Articular chondrocyte of knee joint (primary cell): ENCODE measurements at places on chromosomes 5 and 9. TPM values are rescaled to one million over a fixed set of nuclear protein-coding genes. Genes with fewer than 3 reads are reported as not detected.

SLC36A2 gene
- not detected in 2 replicates for total RNA-seq

BHMT2 gene
- total RNA-seq = 14.9 TPM in 2 replicates

DMRT2 gene
- total RNA-seq = not detected in 2 replicates

C9 gene
- total RNA-seq = 0.13 and 0.54 TPM in 2 replicates

ACOT12 gene
- total RNA-seq = not detected in 2 replicates

C9orf43 gene
- 0.43 and 0.52 TPM in 2 replicates for total RNA-seq

TAL2 gene
- 0.32 TPM in 1 of 2 replicates, not detected in the other for total RNA-seq

ACSL6 gene
- total RNA-seq = 0.32 TPM in 1 of 2 replicates, not detected in the other

CDH9 gene
- total RNA-seq = not detected in 2 replicates

HMGXB3 gene
- 32.0 and 38.5 TPM in 2 replicates for total RNA-seq

SPINK6 gene
- not detected in 2 replicates for total RNA-seq

CAMK2A gene
- total RNA-seq = 0.78 and 0.86 TPM in 2 replicates

MEGF10 gene
- total RNA-seq = 0.78 and 4.5 TPM in 2 replicates

GNE gene
- total RNA-seq = 18.4 and 22.6 TPM in 2 replicates

C7 gene
- not detected in 2 replicates for total RNA-seq

SOX30 gene
- under 0.01 TPM in 1 of 2 replicates, not detected in the other for total RNA-seq

IFNB1 gene
- not detected in 2 replicates for total RNA-seq

PCDHB11 gene
- 1.4 and 1.7 TPM in 2 replicates for total RNA-seq

OBP2B gene
- total RNA-seq = not detected in 2 replicates

FBP2 gene
- total RNA-seq = not detected in 2 replicates

PCDHA3 gene
- 0.11 and 0.26 TPM in 2 replicates for total RNA-seq

MCC gene
- total RNA-seq = 39.5 and 43.6 TPM in 2 replicates

ALDH1B1 gene
- 15.8 and 17.0 TPM in 2 replicates for total RNA-seq

ASS1 gene
- 183 and 215 TPM in 2 replicates for total RNA-seq

MYORG gene
- total RNA-seq = 1.6 and 1.7 TPM in 2 replicates

PIP5K1B gene
- total RNA-seq = under 0.01 TPM in 1 of 2 replicates, not detected in the other

FBP1 gene
- 1.2 and 5.1 TPM in 2 replicates for total RNA-seq

PCDHA12 gene
- total RNA-seq = 0.13 TPM in 1 of 2 replicates, not detected in the other

ADAM19 gene
- 3.1 and 6.3 TPM in 2 replicates for total RNA-seq

FBN2 gene
- 108 and 149 TPM in 2 replicates for total RNA-seq

LCN9 gene
- not detected in 2 replicates for total RNA-seq

PTCD2 gene
- total RNA-seq = 11.6 and 17.8 TPM in 2 replicates

ADGRV1 gene
- total RNA-seq = 0.13 and 1.1 TPM in 2 replicates

GPR151 gene
- not detected in 2 replicates for total RNA-seq

SLC6A19 gene
- total RNA-seq = not detected in 2 replicates

CTNND2 gene
- total RNA-seq = not detected in 2 replicates

LHX3 gene
- total RNA-seq = not detected in 2 replicates

LRRTM2 gene
- total RNA-seq = 3.0 and 7.9 TPM in 2 replicates

TSLP gene
- 0.65 and 0.76 TPM in 2 replicates for total RNA-seq

LCNL1 gene
- 0.11 and 0.65 TPM in 2 replicates for total RNA-seq

OR13C4 gene
- total RNA-seq = not detected in 2 replicates

EIF4E1B gene
- total RNA-seq = not detected in 2 replicates

IFNE gene
- total RNA-seq = 5.1 and 6.8 TPM in 2 replicates

LCN15 gene
- not detected in 2 replicates for total RNA-seq

MRPS2 gene
- total RNA-seq = 17.6 and 17.7 TPM in 2 replicates

AGXT2 gene
- not detected in 2 replicates for total RNA-seq

GRXCR2 gene
- total RNA-seq = not detected in 2 replicates

CD74 gene
- 2.0 and 5.9 TPM in 2 replicates for total RNA-seq

MSX2 gene
- total RNA-seq = 5.5 and 6.0 TPM in 2 replicates

DAPK1 gene
- total RNA-seq = 123 and 127 TPM in 2 replicates

PCDHB4 gene
- 1.8 and 2.1 TPM in 2 replicates for total RNA-seq

FOXD4L6 gene
- total RNA-seq = 0.13 TPM in 1 of 2 replicates, not detected in the other

TAF9 gene
- 79.7 and 79.8 TPM in 2 replicates for total RNA-seq
